RPMI7951 (cell line): ENCODE measurements at places on chromosomes 1 and 21. TPM values are rescaled to one million over a fixed set of nuclear protein-coding genes. Genes with fewer than 3 reads are reported as not detected.

ABL2 gene
- 14.1 and 15.2 TPM in 2 replicates for total RNA-seq

TIMM17A gene
- total RNA-seq = 64.5 and 74.3 TPM in 2 replicates

- DNase-seq = no peak
Measured at GRCh38 chr21:41054018-41054578, 113.9 kb upstream of the BACE2 start.

- DNase-seq = no peak
Measured at GRCh38 chr1:228471154-228471761, 15.9 kb upstream of the RNF187 start.

GRCh38 chr1:44407430-44408211, 2.6 kb downstream of the RNF220 start:
- no peak for DNase-seq

GRCh38 chr1:109025694-109026093, 16.2 kb downstream of the WDR47 start:
- no peak for DNase-seq

- no peak for DNase-seq
Measured at GRCh38 chr1:107250169-107250568, 109.3 kb downstream of the NTNG1 start.

DNA sequence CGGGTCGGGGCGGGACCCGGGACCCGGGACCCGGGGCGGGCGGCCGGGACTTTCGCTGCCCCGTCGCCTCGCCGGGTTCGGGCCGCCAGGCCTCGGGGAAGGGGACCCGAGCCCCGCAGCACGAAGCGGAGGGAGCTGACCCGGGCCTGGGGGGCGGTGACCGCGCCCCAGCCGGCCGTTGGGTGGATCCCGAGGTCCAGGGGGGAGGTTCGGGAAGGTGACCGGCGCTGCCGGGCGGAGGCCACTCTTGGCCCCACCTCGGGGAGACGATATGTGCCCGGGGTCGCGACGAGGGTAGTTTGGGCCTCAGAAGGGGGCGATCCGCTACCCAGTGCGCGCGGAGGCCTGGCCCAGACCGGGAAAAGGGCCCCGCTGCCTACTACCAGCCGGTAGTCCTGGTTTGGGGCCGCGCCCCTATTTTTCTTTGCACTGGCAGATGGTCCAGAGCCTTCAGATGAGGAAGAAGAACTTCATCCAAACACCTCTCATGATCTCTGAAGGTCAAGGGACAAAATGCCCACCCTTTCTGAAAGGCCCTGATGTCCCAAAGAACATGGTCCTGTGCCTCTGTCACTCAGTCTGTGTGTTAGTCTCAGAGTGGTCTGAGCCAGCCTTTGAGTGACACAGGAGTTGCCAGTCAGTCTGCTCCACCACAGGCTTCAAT, 766 bp downstream of the AGO4 start:
- DNase-seq = peak; percentile 21

- no peak for DNase-seq
Measured at GRCh38 chr1:116375148-116375886, 2.3 kb downstream of the ATP1A1 start.

- no peak for DNase-seq
Measured at GRCh38 chr1:231410036-231410612, 12.0 kb downstream of the EGLN1 start.

DNA sequence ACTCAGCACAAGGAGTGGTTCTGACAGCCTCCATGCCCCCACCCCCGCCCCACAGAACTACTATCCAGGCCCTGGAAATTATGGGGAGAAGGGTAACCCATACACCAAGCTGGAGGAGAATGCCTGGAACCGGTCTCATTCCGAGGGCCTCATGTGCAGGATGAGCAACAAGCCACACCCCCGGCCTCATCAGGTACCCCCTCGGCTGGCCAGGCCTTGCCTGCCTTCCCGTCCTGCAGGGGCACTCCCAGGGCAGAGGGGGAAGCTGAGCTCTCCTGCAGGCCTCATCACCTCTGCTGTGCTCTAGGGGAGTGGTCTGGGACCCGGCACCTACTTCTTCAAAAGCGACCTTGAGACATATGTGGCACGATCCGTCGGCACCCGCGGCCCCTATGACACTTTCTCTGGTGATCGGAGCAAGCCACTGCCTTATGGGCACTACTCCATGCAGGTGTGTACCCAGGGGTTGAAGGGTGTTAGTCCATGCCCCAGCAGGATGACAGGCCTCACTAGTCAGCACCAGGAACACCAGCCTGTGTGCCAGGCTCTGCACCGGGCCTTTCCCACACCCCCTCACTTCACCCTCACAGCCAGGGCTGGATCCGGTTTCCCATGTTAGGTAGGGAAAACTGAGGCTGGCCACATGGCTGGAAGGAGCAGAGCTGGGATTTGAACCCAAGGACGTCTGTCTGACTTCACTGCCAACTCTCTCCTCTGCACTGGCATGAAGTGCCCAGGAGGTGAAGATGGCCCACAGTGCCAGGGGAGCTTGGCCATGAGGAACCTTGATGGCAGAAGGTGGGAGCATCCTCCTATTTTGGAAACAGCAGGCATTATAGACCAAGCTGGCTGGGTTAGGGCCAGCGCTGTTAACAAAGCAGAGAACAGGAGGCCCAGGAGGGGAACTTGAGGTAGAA, 10.9 kb upstream of the TTC22 start:
- no peak for DNase-seq

DNA sequence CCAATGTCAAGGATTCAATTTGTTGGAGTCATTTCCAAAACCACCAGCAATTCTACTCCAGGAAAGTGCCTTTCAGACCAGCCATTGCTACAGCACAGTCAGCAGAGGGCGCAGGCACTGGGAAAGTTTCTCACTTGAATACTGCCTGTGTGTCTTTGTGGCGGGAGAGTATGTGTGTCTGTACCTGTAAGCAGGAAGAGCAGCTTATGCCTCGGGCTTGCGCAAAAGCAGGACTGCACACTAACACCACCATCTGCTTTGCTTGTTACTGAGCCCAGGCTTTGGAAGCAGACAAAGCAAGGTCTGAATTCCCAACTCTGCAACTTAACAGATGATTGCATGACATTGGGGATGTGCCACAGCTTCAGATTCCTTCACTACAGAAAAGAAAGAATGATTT, 7.0 kb upstream of the CTSE start:
- peak; percentile 53 for DNase-seq

GRCh38 chr1:221689138-221689537, 52.8 kb downstream of the DUSP10 start:
- no peak for DNase-seq
